ENCODE measurements at places on chromosomes 2 and 18.

DNA sequence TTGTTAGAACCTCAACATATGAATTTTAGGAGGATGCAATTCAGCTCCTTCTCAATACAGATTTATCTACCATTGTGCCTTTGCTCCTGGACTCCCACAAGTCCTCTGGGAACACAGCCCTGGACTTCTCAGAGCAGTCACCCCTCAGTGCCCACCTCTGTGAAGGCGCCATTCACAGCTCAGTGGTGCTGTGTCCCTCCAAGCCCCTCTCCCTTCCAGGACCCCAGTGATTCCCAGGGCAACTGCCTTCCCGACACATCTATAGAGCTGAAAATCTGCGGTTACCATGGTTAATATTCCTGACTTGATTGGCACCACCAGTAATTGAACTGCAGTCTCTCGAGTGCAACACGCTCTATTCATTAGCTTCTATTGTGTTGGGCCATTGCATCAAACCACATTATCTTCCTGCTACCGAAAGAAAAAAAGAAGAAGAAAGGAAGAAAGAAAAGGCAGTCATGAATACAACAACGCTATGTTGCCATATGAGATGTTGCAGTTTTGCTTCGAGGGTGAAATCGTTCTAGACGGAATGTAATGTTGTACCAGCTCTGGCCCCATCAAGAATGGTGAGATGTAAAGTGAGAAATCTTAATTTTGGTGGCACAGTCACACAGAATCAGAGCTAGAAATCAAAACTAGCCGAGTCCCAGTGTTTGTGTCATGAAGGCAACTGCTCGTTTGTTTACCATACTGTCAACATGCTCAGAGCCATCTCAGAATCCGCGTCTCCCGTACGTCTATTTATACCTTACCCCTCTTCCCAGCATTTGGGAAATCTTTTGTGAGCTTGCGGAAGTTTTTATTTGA, 524.0 kb upstream of the ID2 start:
- no peak for DNase-seq

GRCh38 chr2:216130346-216130971, 21.3 kb downstream of the XRCC5 start:
- DNase-seq = peak; percentile 30

DNA sequence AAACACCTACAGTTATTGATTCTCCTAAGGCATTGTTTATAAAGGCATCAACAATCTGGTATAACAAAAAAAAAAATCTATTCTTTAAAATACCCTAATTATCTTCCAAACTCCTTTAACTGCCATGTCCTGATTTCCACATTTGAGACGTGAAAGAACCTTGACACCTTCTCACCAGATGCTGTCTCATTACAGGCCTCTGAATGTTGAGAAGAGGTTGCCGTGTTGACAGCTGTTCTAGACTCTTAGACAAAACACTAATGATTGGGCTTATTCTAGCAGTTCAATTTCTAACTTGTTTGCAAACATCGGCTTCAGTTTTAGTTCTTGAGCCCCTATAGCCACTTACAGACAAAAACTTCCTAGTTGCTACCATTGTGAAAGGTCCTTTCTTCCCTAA, 988.8 kb downstream of the LRP1B start:
- DNase-seq = no peak

DNA sequence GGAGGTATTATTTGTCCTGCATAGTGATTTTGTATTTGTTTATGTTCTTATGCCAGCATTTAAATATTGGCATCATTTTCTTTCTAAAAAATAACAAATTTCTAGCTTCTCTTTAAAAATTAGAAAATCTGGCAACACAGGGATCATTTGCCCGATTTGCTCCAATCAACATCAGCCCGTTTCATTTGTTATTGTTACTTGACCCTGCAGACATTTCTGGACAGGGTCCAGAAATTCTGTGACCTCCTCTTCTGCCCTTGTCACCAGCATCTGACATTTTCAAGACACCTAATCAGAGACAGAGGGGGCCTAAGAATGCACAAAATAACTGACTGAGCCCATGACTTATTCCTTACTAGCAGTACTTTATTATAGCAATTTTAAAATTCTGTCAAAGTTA, 253.3 kb downstream of the MREG start:
- no peak for DNase-seq

- DNase-seq = peak; percentile 51
Observed at GRCh38 chr2:41989501-41990180, 58.2 kb upstream of the PKDCC start.

Measured in fibroblast of upper back skin (primary cell).